ENCODE measurements at places on chromosomes 3 and 15. TPM values are rescaled to one million over a fixed set of nuclear protein-coding genes. Genes with fewer than 3 reads are reported as not detected.

BOC gene
- total RNA-seq, result not detected

MAPK6 gene
- 68.0 TPM for total RNA-seq

DZIP3 gene
- total RNA-seq, result 2.4 TPM

CEMIP gene
- total RNA-seq, result 0.37 TPM

SLC22A14 gene
- not detected for total RNA-seq

MYZAP gene
- total RNA-seq, result 0.22 TPM

ADGRG7 gene
- total RNA-seq, result not detected

MYL3 gene
- not detected for total RNA-seq

MNS1 gene
- total RNA-seq, result not detected

AGBL1 gene
- not detected for total RNA-seq

RPSA gene
- total RNA-seq, result 2,416 TPM

All from activated T-cell treated with anti-CD3 and anti-CD28 coated beads, Interleukin-2, amount 50 U/mL, for 4 hours (primary cell).